GM19239 (cell line): ENCODE measurements at places on chromosomes 6 and 20.

DNA sequence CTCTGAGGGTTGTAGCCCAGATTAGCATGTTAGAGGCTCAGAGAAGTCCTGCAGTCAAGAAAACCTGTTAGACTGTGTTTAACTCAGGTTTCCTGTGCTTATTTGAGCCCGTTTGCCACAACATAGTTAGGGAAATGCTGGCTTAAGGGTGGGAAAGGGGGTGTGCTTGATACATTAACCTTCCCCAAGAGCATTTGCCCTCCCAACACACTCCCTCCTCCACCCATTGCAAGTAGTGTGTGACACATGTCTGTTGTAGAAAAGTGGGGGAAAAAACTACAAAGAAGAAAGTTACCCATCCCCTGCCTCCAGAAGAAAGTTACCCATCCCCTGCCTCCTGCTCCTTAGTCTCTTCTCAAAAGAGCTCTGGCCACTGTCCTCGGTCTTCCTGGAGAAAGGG, 36.8 kb upstream of the MRPS18A start:
- DNase-seq: no peak

GRCh38 chr6:135258970-135259369, 77.9 kb downstream of the MYB start:
- no peak for DNase-seq

DNA sequence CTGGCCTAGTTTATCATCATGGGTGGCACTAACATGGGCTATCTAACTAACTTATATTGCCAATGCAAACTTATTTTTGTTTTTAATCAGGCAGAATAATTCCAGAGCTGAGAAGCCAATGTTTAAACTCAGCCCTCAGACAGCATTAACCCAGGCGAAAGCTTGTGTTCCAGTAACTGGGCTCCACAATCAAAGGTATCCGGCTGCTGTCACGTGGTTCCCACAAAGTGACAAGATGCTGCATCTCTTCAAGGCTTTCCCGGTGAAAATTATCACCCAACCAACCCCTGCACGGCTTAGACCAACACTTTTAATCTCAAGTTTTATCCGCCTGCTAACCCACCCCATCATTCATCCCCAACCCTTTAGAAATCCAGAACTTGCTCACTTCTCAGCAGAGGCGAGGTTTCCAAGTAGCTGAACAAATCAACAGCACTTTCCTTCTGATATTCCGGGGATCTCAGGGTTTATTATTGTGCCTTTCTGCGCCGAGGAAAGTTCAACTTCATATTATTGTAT, 885 bp downstream of the MTCL3 start:
- no peak for DNase-seq

GRCh38 chr20:14820771-14821170, 483.4 kb upstream of the FLRT3 start:
- DNase-seq: no peak

DNA sequence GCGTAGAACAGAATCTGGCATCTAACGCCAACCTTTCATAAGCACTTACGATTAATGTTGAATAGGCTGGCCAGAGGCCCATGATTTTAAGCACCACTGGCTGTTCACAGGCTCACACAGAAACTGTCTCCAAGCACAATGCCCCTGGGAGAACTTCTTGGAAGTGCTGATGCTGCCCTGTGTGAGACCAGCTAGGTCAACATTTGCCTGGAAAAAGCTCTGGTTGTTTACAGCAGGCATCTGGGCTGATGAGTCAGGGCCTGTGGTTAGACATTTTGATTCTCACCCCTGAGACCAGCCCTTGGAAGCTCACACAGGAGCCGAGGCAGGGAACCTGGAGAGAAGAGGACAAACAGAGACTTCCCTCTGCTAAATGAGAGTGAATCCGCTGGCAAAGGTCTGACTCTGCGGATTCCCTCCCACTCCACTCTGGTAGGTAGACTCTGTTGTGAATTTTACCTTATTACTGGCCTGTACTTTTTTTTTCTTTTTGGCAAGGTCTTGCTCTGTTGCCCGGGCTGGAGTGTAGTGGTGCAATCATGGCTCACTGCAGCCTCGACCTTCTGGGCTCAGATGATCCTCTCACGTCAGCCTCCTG, 6.8 kb upstream of the SULF2 start:
- no peak for DNase-seq

DNA sequence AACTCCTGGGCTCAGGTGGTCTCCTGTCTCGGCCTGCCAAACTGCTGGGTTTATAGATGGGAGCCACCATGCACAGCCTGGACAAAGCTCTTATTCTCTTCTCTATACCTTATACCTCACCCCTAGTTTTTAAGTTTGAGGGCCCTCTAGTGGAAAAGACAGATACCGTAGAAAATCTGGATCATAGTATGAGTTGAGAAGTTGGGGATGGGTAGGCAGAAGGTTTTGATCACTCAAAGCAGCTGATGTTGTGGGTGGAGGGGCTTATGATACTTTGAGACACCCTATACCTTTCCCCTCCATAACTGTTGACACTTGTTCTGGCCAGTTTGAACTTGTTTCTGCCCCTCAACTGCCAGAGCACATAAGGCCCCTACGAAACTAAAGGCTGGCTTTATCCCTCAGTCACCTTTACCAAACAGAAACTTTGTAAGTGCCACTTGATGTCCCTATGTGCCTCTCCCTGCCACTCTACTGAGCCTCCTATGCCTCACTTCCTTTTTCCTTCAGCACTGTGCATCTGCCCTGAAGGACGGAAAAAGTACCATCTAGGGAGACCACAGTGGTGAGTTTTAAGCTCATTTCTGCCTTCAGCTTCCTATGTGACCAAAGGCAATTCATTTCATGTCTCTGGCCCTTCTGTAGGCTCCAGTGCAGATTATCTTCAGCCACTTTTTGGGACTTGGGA, 28.6 kb downstream of the RALY start:
- DNase-seq: peak; percentile 38

- no peak for DNase-seq
These were observed 41.3 kb downstream of the GRM4 start for GRCh38 chr6:34104628-34105027.

- no peak for DNase-seq
These were observed 286.2 kb upstream of the EXOC2 start for GRCh38 chr6:978937-979685.

DNA sequence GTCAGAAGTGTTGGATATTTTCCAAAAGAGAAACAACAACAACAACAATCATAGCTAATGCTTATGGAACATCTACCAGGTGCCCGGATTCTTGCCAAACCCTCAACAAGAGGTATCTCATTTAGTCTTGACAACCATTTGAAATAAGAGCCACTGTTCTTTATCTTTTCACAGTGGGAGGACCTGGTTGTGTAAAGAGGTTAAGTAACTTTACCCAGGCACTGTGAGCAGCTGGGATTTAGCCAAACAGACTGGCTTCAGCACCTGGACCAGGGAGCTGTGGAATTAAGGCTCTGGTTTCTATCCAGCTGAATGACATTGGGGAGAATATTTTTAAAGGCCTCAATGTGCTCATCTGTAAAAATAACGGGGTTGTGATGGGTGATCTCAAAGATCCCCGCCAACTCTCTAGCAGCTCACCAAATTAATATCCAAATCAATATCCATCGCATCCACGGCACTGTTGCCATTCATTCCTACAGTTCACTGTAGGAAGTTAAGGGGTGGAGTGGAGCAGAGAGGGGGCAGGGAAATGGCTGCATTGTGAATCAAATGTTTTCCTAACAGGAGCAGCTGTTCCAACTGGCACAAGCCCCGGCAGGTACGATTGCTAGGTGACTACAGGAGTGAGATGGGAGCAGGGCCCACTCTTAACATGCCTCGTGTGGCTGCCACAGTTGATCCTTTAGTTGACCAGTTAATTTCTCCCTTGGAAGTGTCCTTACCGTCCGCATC, 61.8 kb downstream of the GCNT2 start:
- no peak for DNase-seq

DNA sequence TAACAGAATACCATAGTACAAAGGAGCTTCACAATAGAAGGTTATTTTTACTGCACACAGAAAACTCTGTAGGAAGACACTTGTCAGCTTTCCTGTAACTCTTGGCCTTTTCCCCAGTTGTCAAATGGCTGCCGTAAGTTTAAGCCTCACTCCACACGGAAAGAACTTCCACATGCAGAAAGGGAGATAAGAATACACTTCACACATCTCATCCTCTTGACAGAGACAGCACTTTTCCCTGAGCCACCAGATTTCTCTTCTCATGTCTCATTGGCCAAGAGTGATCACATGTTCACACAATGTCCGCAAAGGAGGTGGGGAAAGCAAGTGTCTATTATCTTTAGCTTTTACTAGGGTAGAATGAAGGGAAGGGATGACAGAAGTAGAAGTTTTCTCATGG, 540.7 kb downstream of the HAO1 start:
- no peak for DNase-seq

DNA sequence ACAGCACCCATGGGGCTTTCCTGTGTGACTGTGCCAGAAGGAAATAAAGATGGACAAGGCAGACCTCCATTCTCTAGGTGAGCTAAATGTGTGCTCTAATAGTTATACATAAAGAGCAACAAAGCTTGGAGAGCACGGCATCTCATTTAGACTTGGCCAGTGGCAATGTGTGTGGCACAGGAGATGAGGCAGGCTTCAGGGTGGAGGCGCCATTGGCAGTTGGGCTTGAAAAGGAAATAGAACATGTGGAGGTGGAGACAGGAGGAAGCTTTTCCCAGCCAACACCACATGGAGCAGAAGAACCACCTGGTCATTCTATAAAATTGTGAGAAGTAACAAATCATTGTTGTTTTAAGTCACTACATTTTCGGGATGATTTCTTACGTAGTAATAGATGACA, 3.6 kb upstream of the RALY start:
- DNase-seq: no peak

DNA sequence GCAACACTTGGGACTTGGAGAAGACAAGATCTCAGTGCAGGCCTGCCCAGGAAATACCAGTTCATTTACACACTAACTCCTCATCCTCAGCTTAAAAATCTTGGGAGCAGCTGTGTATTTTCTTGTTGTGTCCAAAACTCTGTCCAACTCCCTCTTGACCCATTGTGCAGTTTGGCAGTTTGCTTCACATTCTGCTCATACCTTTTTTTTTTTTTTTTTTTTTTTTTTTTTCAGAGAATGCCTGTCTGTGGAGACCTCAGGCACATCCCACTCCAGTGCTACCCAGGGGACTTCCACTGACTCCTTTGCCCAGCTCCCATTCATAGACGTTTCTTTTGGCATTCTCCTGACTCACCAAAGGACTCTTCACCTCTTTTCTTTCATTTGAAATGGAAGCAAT, 265.8 kb upstream of the TCF21 start:
- DNase-seq: no peak

- no peak for DNase-seq
These were observed 11.2 kb downstream of the GNAS-AS1 start for GRCh38 chr20:58839474-58839874.

DNA sequence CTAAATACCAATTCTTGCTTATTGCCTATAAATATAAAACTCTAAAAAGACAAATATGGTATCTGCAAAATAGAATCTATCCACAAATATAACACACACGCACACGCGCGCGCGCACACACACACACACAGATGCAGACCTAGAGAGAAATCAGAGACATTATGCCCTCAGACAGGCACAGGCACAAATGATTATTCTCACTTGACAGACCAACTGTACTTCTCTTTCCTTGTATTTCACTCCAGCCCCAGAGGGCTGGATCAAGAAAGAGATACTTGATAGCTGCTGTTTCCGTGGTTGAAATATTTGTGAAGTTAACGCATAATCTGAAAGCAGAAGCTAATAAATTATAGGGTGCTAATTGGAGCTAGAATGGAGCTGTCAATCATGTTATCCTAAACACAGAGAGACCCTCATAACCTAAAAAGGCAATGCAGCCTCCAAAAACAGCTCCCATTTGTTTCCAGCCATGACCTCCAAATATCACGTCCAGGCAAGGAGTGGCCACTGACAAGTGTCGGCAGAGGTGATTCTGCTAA, 11.5 kb downstream of the VGLL2 start:
- DNase-seq: no peak

GRCh38 chr6:36985808-36986703, at the start of gene MTCH1:
Gene MTCH1, minus strand, starts transcription at chr6:36986196. Its CDS starts 23 bp downstream, at chr6:36986173.
- DNase-seq: peak; percentile 94

- DNase-seq: no peak
These were observed 28.4 kb downstream of the YTHDF1 start for GRCh38 chr20:63187338-63188158.

- DNase-seq: no peak
These were observed 5.4 kb downstream of the SMAP1 start for GRCh38 chr6:70673054-70673453.

- no peak for DNase-seq
These were observed 57.1 kb downstream of the KIZ start for GRCh38 chr20:21182832-21183563.

GRCh38 chr20:29744071-29744470, 1513.4 kb upstream of the DEFB115 start:
- DNase-seq: no peak

GRCh38 chr6:147141711-147142308, 62.4 kb upstream of the STXBP5 start:
- no peak for DNase-seq

DNA sequence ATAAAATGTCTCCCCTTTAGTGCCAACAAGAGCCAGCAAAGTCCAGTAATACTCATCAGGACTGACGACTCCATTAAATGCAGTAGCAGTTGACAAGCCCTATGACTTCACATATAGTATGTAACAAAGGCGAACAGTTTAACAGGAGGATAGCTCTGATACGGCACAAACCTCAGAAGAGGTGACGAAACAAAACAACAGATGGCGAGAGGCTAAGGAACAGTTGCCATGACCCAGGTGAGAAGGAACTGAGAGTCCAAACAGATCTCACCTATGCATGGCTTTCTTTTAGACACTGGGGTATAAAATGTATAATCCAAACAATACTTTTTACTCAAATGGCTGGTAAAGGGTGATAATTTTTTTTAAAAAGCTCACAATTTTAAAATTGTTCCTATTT, 37.1 kb downstream of the SYNE1 start:
- DNase-seq: no peak

- DNase-seq: no peak
These were observed 893 bp downstream of the POLR1H start for GRCh38 chr6:30061858-30062458.

DNA sequence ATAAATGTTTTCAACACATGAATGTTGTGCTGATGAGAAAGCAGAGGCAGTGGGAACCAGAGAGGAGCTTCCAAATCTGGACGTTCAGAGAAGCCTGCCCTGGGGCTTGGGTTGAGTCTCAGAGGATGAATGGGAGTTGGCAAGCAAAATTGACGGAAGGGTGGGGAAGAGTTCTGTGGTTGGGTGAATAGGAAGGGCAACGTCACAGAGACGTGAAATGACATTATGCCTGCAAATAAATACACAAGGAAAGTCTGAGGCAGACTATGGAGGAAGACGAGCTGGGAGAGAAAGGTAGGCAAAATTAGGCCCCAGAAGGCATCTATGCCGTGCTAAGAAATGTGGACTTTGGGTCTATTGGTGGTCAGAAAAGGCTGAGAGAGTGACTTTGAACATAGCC, 25.2 kb upstream of the SGK1 start:
- no peak for DNase-seq

- DNase-seq: peak; percentile 15
These were observed 116.2 kb downstream of the GMDS start for GRCh38 chr6:2129182-2129621.

DNA sequence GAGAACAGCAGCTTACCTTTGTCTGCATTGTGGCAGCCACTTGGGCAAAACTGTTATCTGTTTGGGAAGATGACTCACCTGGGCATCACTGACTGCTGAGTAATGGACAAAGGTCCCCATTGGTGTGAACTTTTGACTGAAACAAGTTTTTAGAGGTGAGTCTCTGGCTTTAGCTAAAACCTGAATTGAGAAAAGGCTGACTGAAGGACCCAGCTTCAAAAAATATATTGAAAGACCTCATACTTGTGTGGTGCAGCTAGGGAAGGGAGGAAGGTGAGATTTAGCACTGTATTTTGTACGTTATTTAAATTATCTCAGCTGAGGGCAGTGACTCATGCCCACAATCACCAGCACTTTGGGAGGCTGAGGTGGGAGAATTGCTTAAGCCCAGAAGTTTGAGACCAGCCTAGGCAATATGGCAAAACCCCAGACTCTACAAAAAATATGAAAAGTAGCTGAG, 4.5 kb upstream of the CITED2 start:
- no peak for DNase-seq
